Suppressor macrophage treated with lipopolysaccharide for 1 hour (primary cell): ENCODE measurements at places on chromosomes 3 and 15.
A peak's percentile ranks its signal among the peaks of the same experiment; 100 is the strongest.

GRCh38 chr3:120418866-120419490, 31.8 kb downstream of the FSTL1 start:
- no peak for DNase-seq

GRCh38 chr3:142586803-142587406, 8.4 kb upstream of the ATR start:
- DNase-seq, result peak; percentile 75

DNA sequence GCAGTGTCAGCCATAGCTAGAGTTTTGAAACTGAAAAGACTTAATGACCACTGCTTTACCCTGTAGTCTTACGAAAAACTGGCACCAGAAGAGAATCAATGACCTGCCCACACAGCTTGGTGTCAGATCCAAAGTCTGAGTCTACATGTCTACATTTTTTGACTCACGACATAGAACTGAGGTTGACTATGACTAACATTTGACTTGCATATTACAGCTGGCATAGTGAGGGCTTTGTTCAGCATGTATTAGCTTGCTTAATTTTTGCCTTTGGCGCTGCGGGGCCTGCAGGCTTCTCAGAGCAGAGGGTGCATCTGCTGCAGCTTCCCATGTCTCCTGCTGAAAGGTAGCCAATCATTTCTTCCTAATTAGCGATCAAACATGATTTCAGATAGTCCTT, 167.0 kb downstream of the EBLN2 start:
- DNase-seq, result no peak

- DNase-seq, result no peak
Observed at GRCh38 chr3:164658125-164658524, 420.2 kb downstream of the SI start.

GRCh38 chr15:52139599-52140462, 27.3 kb upstream of the BCL2L10 start:
- DNase-seq, result peak; percentile 90

DNA sequence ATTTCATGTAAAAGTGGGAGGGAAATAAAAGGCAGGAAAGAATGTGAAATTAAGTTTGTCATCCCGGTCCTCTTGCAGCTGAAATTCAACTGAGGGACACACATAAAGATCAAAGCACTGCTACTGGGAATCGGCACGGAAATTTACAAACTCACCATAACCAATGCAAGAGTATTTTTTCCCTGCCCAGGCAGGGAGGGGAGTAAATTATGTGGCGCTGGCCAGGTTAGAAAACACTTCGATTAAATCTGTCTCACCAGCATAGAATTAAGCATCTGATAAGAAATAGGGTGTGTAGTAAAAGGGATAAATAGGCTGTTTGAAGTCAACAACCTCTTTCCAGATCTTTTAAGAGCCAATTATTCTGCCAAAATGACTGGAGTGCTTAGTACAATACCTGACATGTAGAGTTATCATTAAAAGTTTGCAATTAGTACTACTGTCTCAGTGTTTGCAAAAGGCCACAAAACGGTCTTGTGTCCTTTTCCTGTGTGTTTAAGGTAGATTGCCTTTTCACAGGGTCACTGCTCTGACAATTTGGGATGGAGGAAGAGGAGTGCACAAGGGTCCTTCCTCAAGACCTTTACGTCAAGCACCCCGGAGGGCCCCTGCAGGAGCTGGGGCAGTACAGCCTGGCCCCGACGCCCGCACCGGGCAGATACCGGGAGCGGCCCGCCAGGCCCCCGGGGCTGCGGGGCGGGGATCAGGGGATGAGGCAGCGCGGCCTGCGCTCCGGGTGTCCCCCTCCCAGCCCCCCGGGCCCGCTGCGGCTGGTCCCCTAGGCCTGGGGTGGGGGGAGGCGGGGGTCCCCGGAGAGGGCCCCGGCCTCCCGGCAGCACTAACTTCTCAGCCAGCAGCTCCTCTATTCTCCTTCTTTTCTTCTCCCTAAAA, 651 bp downstream of the UBA3 start:
- DNase-seq, result no peak

DNA sequence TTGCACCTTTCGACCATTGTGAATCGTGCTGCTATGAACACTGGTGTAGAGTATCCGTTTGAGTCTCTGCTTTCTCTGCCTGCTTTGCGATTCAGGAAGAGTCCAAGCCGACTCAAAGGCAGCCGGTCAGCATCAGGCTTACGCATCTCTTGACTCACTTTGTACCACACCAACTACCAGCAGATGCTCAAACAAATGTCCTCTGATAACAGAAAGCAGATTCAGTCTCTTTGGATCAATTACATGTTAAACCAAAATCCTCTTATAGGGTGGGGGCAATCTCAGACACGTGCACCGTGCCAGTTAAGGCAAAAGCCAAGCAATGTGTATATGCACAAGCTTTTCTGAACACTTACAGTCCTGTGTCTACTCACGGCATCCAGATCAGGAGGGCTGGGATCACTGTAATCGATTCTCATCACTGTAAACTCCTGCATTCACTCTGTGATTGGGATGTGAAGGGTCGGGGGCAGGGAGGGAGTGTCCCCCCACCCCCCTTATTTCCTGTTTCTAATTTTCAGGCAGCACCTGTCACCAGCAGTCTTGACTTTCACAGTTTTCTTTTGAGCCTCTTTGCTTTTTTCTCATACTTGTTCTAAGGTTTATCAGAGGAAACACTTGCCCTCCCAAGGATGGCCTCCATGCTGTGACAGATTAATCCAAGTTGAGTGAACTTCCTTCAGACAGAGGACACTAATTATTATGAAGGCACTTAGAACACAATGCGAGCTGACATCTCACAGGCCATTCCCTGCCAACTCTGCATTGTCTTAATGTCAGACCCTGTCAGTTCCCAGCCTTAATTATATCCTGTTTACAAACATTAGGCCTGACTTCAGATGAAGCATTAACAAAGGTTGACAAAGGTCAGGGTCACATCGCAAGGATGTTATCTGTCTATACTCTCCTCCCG, 153.5 kb downstream of the MECOM start:
- DNase-seq, result no peak

GRCh38 chr3:17752436-17752835, 10.0 kb upstream of the TBC1D5 start:
- DNase-seq, result no peak

DNA sequence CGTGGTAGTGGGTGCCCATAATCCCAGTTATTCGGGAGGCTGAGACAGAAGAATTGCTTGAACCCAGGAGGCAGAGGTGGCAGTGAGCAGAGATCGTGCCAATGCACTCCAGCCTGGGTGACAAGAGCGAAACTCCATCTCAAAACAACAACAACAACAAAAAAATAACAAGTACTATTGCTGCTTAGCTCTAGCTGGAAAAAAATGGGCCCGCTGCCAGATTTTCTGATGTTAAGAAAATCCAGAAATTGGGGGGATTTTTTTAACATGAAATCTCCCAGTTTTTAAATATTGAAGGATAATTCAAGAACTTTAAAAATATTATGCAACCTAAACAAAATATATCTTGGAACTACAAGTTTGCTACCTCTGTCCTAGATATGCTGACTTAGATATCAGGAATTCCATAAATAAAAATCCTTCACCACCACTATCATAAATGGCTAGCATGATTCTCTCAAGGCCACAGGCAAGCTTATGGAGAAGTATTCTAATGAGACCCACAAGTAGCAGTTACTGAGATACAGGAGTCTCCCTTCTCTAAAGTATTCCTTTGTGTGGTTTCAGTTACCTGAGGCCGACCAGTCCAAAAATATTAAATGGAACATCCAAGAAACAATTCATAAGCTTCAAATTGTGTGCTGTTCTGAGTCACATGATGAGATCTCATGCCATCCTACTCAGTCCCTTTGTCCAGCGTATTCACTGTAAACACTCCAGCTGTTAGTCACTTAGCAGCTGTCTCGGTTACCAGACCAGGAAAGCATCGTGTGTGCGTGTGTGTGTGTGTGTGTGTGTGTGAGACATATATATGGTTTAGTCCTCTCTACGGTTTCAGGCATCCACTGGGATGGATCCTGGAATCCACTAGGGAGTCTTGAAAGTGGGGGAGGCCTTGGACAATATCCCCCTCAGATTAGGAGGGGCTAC, 277.2 kb downstream of the TBL1XR1 start:
- no peak for DNase-seq

GRCh38 chr3:127141921-127142730, 50.8 kb upstream of the PRR23E start:
- DNase-seq, result no peak

DNA sequence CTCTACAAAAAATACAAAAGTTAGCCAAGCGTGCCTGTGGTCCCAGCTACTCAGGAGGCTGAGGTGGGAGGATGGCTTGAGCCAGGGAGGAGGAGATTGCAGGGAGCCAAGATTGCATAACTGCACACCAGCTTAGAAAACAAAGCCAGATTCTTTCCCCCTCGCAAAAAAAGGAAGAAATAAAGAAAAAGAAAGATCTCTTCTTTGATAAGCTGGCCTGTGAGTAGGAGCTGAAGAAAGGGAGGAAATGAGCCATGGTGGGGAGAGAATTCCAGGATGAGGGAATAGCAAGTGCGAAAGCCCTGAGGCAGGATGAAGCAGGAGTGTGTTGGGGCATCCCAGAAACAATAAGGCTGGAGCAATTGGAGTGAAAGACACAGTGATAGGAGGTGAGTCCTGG, 24.5 kb upstream of the TOP2B start:
- DNase-seq, result no peak

DNA sequence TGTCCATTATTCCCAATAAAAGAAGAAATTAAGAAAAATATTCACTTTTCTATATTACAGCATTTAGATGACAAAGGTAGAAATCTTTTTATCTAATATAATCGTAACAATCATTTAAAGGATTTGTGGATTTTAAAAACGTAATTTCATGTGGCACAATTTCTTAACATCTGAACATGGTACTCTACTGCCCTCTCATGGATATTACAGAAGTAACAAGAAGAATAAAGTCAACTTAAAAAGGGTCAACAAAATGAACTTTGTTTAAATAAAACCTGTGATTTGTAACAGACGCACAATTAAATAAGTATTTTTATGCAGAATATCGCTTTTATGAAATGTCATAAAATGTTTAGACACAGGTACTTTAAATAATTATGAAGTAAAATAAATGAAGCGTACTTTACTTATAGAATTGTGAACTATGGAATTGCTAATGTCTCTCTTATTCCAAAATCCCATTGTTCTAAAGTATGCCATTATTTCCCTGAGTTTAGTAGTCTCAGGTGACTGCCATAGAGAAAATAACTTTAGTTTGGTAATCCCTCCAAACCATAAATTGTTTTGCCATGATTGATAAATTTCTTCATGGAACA, 366.8 kb upstream of the ZNF385D start:
- peak; percentile 30 for DNase-seq

- peak; percentile 19 for DNase-seq
Observed at GRCh38 chr15:86915811-86916331, 836.2 kb downstream of the AGBL1 start.

DNA sequence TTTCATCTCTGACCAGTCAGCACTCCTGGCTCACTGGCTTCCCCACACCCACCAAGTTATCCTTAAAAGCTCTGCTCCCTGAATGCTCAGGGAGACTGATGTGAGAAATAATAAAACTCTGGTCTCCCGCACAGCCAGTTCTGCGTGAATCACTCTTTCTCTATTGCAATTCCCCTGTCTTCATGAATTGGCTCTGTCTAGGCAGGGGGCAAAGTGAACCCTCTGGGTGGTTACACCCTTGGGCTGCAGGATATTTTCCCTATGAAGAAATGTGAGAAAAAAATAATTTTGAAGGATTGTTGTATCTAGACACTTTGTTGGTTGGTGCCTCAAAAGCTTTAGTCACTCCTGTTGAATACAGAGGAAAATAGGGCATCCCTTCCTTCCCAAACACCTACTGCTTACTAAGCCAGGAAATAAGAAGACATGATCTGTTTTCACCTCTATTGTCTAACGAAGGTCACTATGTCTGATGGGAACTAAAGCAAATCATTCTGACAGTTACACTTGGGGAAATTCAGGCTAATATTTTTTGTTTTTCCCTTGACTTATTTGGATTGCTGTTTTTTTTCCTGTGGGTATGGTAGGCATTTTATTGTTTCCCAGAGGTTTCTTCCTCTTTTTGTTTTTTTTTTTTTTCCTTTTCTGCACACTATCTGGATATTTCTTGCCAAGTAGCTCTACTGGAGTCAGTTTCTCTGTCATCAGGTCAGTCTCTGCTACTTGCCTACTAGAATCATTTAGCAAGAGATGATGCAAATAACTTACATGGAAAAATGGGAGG, 15.3 kb upstream of the TNFSF10 start:
- peak; percentile 23 for DNase-seq

DNA sequence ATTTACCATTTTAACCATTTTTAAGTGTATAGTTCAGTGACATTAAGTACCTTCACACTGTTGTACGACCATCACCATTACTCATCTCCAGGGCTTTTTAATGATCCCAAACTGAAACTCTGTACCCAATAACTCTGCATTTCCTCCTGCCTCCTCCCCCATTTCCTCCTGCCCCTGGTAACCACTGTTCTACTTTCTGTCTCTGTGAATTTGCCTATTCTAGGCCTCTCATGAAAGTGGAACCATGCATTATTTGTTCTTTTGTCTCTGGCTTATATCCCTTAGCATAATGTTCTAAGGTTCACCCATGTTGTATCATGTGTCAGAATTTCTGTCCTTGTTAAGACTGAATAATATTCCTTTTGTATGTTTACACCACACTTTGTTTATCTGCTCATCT, 154.2 kb downstream of the MECOM start:
- DNase-seq, result no peak

DNA sequence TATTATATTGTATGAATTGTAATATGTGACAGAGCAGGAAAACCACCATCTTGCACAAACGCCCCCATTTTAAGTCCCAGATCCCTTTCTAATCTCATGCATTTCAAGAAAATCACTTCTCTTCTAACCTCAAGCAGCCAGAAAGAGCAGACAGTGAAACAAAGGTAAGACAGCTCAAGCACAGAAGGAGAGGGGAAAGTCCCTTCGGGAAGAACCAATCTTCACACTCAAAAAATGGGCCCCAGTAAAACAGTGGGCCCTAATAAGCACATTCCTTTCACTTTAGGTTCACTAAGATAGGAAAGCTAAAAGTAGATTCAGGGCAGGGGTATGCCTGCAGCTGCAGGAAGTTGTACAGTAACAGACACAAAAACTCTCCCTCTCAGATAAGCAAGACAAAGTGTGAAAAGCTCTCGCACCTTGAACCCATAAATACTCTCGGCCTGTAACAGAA, 1268.7 kb downstream of the SI start:
- no peak for DNase-seq

- no peak for DNase-seq
Observed at GRCh38 chr15:71575474-71576045, 234.8 kb upstream of the NR2E3 start.

- DNase-seq, result no peak
Observed at GRCh38 chr15:49082960-49083359, 36.7 kb upstream of the SECISBP2L start.

GRCh38 chr15:70432924-70433495, 330.3 kb downstream of the UACA start:
- DNase-seq, result no peak

GRCh38 chr3:10247679-10248183, 528 bp upstream of the TATDN2 start:
- DNase-seq, result no peak
